ENCODE measurements at places on chromosomes 12 and 14. TPM values are rescaled to one million over a fixed set of nuclear protein-coding genes. Genes with fewer than 3 reads are reported as not detected.

DNA sequence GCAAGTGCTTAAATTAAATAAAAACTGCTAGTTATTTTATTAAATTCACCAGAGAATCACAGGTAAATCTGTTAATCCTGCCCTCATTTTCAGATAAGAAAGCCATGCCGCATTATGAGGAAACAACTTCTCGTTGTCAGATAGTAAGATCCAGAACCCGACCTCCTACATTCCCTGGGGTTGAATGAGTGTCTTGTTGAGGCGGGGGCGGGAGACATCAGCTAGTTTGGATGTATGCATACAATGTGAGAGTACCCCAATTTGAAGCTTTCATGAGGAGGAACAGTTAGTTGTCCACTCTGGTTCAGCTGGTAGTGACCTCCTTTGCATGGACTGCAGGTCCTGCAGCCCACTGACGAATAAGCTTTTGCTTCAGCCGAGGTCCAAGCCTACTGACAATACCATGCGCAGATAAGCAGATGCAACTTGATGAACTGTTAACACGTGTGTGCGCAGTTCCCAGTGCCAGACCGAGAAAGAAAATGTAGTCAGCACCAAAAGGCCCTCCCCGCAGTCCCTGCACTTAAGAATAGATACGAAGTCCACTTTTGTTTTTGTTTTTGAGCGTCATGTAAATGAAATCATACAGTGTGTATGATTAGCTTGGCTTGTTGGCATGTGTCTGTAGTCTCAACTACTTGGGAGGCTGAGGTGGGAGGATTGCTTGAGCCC lies 34.9 kb downstream of the EVL start:
- peak; percentile 22 for ATAC-seq

The ITGB7 gene
- total RNA-seq = 183 TPM

- no peak for ATAC-seq
These were observed 65.5 kb downstream of the WSCD2 start for GRCh38 chr12:108194585-108194984.

DNA sequence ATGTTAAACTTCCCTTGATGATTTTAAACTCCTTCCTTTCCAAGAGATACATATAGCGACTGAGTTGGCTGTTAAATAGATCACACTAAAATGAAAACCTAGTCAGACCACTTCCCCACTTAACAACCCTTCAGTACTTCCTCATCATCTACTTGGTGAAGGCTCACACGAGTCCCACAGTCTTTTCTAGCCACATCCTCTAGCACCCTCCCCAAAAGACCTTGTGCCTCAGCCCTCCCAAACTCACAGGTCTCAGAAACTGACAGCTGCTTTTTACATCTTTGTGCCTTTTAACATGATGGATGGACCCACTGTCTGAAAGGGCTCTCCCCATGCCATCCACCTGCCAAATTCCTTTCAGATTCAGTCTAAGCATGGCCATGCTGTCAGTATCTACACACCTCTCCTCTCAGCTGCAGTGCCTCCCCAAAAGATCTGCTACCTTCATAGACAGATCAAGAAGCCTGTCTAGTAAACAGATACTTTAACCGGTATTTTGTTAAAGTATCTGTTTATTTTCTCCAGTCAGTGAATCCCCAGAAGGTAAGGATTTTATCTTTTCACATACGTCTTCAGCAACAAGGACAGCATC lies 65.1 kb upstream of the GPHB5 start:
- peak; percentile 98 for ATAC-seq

- ATAC-seq = no peak
These were observed 17.9 kb upstream of the SH2B3 start for GRCh38 chr12:111387747-111388323.

The AMDHD1 gene
- 1.4 TPM for total RNA-seq
